ENCODE measurements at places on chromosomes 1 and 21.

GRCh38 chr1:4468804-4469514 lies 185.4 kb upstream of the AJAP1 start:
- DNase-seq, result no peak

- no peak for DNase-seq
Measured at GRCh38 chr1:247367786-247368422, 36.2 kb upstream of the ZNF496 start.

DNA sequence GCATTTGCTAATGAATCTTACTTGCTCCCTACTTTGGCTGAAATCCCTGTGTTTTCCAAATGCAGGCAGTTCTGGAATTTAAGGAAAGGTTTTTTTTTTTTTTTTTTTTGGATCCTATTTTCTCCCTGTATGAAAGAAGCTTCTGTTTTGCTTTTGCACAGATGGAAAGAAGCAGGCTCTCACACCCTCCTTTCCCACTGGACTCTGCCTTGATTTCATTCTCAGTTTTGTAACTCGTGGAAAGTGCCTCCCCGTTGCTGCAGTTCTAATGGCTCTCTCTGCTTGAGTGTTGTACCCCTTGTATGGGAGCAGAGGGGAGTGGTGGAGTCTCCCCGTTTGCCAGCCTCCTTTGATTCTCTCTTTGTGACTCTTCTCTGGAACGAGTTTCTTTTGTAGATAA lies 291.9 kb downstream of the CAMTA1 start:
- no peak for DNase-seq

DNA sequence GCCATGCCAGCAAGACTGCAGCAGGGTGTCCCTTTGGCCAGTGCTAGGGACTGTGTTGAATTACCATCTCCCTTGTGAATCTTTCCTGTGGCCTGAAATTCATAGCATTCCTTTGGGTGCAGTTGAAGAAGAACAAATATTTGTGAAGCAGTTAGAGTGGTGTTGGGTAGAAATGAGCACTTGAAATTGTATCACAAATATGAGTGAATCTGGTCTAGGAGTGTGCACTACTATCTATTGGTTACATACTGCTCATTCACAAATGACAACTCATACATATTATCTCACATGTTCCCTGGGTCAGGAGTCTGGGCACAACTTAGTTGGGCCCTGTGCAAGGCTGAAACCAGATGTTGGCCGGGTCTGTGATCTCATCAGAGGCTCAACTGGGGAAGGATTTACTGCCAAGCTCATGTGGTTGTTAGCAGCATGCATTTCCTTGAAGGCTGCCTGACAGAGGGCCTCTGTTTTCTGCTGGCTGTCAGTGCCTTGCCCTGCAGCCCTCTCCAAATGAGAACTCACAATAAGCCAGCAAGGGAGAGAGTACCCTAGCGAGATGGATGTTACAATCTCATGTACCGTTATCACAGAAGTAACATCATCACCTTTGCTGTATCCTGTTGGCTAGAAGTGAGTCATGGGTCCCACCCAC lies 23.8 kb downstream of the AJAP1 start:
- DNase-seq, result no peak

GRCh38 chr1:31897526-31898100 lies 40.6 kb downstream of the PTP4A2 start:
- no peak for DNase-seq

- DNase-seq, result no peak
Measured at GRCh38 chr1:59499943-59500569, 203.2 kb downstream of the FGGY start.
